ENCODE measurements at places on chromosomes 6 and 20.

DNA sequence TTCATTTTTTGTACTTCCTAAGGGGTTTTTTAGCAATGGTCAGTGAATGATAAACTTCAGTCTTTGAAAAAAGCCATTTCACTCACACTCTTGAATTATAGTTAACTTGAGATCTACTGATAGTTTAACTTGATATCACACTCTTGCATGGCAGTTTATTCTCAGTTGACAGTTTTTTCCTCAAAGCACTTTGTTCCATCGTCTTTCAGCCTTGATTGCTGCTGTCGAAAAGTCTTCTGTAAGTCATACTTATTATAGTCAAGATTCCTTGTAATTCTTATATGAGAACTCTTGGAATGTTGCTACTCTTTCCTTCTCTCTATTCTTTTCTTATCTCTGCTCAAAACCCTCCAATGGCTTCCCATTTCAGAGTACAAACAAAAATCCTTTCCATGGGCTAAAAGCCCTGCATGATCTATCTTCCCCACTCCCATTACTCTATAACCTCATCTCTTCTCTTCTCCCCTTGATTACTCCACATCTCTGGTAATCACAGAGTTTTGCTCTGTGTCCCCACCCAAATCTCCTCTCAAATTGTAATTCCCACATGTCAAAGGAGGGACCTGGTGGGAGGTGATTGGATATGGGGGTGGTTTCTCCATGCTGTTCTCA is 31.2 kb downstream of the ZHX3 start:
- H3K4me3 ChIP-seq, result no peak overlapping the region
- DNase-seq, result no peak
- no peak overlapping the region for H3K27ac ChIP-seq
- no peaks in the 10 kb centered on the region for H3K4me1 ChIP-seq

GRCh38 chr6:111804627-111805235 is 68.5 kb downstream of the FYN start:
- peak overlapping the region; percentile 28 for H3K27ac ChIP-seq
- H3K27me3 ChIP-seq, result no peaks in the 10 kb centered on the region
- DNase-seq, result no peak
- H3K4me3 ChIP-seq, result no peak overlapping the region
- H3K4me1 ChIP-seq, result peaks cover 27% of the 10 kb centered on the region
- no peaks in the 10 kb centered on the region for H3K36me3 ChIP-seq

GRCh38 chr6:101605874-101606273 is 212.4 kb downstream of the GRIK2 start:
- no peak overlapping the region for H3K27ac ChIP-seq
- H3K27me3 ChIP-seq, result no peaks in the 10 kb centered on the region
- H3K4me1 ChIP-seq, result no peaks in the 10 kb centered on the region
- no peak overlapping the region for H3K4me3 ChIP-seq

DNA sequence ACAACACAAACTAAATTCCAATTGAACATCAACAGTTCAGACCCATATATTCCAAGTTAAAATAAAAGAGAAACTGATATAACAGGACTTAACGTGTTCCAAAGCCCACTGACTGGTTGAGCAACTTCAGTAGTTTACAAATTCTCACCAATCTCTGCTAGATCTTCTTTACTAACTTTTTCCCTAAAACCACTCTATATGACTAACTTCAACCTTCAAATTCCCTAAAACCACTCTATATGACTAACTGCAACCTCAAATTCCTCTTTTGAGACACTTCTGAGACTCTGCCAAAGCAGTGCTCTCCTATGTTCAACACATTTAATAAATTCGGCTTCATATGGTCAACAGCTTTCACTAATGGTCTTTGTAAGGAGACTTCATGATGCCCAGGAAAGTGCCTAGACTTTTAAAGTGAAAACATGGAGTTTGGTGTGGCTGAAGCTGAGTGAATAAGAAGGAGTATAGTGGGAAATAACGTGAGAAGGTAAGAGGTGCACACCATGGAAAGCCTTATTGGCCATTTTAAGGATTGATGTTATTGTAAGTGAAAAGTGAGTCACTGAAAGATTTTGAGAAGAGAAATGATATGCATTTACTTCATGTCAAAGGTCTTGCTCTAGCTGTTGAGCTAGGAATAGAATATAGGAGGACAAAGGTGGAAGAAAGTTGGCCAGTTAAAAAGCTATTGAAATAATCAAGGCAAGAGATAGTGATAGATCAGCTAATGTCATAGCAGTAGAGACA is 134.0 kb upstream of the HCRTR2 start:
- H3K36me3 ChIP-seq, result no peaks in the 10 kb centered on the region
- H3K27ac ChIP-seq, result no peak overlapping the region
- H3K4me3 ChIP-seq, result no peak overlapping the region
- no peaks in the 10 kb centered on the region for H3K27me3 ChIP-seq
- H3K4me1 ChIP-seq, result no peaks in the 10 kb centered on the region
- no peak for DNase-seq

- H3K27me3 ChIP-seq, result no peaks in the 10 kb centered on the region
- DNase-seq, result peak; percentile 71
- peak overlapping the region; percentile 54 for H3K27ac ChIP-seq
These were observed 1.3 kb downstream of the BTBD3 start for GRCh38 chr20:11918981-11919380.

Measured in heart left ventricle (tissue), 16 donors.